NCI-H345 (cell line): ENCODE measurements at places on chromosomes 4 and X.

DNA sequence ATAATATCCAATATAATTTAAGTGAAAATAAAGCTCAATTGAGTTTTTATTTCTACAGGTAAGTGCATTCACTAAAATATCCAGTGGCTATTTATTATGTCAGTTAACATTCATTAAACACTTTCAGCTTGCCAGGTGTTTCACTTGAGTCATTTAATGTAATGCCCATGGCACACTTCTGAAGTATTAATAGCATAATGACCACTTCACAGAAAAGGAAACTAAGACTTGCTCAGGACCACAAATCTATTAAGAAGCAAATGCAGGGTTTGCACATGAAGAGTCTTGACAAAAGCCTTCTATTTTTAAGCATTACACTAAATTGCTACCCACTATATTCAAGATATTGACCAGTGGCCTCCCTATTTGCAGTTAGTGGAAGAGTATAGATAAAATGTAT is 612.7 kb downstream of the KCTD8 start:
- DNase-seq, result no peak

DNA sequence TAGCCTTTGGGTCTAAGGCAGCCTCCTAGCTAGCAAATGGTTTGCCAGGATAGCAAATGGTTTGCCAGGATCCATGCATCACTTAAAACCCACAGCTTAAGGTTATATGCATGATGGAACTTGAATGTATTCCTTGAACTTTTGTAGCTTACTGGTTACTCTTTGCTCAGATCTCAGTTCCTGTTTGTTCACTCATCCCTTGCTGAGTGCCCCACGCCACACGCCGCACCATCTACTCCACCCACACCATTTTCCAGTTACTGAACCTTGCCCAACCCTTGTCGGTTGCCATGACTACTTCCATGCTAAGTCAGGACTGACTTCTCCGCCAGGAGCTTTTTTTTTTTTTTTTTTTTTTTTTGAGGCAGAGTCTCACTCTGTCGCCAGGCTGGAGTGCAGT is 29.5 kb upstream of the XIAP start:
- DNase-seq, result peak; percentile 22

DNA sequence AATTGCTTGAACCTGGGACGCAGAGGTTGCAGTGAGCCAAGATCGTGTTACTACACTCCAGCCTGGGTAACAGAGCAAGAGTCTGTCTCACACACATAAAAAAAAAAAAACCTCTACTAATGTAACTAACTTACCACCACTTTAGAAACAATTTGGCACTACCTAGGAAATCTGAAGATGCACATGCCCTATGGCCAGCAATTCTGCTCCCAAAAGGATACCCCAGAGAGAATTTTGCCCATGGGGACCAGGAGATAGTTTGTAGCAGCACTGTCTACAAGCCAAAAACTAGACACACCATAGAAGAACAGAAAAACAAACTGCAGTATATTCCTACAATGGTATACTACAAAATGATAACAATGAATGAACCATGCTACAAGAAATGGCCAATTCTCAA is 37.5 kb downstream of the USP46 start:
- no peak for DNase-seq

GRCh38 chr4:24722026-24722568 is 73.3 kb upstream of the SOD3 start:
- DNase-seq, result no peak
